NCI-H187 (cell line): ENCODE measurements at places on chromosomes 5 and 9.

DNA sequence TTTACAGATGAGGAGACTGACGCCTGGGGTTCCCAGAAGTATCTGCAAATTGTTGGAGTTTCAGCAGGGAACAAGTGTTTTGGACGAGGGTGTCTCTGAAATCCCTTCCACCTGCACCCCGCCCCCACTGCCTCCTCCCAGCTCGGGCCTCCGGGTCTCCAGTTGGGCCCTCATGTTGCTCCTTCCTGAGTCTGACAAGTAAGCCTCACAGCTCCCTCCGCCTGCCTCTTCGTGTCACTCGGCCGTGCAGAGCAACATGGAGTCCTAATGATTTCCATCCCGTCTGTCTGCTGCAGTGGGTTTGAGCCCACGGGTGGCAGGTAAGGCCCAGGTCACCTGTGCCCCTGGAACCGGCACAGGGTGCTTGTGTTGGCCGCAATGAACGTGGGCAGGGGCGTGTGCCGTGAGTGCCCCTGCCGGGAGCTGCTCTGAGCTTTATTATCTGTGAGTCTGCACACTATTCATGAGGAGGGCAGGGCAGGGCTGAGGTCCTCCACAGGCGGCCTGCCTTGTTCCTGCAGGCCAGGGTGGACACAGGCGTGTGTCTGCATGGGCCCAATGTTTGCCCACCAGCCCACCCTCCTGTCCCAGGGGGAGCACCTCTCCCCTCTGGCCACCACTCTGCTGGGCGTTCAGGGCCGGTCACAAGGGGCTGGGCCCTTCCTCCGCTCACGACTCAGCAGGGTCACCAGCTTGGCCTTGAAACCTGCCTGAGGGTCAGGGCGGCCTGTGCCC is 6.1 kb downstream of the DOK3 start:
- DNase-seq: no peak

- no peak for DNase-seq
Measured at GRCh38 chr9:88645172-88645878, 110.3 kb downstream of the NXNL2 start.

DNA sequence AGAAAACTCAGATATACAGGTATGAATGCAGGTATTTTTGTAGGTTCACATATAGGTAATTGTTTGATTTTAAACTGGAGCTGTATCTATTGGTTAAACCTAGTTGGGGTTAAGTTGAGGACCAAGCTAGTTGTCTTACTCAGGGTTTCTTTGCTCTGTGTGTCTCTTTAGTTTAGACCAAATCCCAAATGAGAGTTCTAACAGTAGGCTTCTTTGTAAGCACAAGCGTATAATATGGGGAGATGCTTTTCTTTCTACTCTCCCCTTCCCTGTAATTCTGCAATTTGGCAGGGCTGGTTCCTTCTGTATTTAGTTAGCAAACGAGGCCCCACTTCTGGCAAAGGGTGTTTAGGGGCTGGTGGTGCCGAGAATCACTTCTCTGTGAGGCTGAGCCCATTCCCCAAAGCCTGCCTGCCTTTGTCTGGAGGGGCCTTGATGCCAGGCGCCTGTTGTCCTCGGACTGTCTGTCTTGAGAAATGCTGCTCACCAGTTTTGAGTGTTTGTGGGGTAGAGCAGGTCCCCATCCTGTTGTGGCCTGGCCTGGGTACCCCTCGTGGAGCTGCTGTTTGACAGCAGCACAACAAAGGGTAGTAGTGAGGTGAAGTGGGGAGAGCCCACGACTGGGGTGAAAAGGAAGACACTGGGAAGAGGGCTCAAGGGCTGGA is 259.3 kb downstream of the FANCC start:
- no peak for DNase-seq

DNA sequence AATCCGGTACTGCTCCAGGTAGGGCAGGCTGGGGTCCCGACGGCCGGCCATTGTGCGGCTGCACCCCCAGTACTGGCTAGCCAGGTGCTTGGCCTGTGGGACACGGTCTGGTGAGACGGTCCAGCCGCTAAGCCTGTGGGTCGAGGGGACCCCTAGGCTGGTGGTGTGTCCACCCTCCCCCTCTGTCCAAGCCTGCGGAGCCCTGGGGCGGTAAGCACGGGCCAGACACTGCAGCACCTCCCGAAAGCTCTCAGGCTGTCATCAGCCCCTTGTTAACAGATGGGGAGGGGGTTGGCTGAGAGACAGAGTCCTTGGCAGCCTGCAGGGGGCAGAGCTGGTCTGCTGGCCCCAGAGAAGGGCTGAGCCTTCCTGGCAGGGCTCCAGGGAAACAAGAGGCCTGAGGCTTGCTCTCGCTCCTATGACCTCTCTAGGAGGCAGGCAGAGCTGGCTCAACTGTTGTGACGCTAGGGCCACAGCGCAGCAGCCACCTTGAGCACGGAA is 11.8 kb upstream of the MRNIP start:
- DNase-seq: no peak

DNA sequence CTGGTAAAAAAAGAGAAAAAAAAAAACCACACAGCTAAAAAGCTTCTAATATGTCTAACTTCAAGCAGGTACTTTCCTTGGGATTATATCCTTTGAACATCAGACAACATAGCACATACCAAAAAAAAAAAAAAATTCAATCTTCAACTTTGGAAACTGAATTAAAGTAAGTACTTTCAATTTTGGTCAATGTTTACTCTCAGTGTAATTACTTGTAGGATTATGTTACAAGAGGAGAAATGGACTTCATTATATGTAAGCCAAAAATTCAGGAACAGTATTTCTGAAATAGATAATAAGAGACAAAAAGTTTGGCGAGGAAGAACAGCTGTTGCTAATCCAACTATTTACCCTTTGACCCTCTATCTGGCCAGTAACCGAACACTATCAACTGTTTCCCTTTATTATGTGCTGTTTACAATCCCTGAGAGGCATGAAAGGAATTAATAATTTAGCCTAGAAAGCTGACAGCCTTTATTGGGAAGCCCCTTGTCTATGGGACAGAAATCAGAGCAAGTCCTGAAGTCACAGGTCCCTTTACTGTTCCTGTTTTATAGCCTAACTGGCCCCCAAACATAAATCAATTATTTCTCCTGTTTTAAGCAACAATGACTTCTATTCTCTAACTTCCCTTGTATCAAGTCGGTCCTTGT is 46.6 kb downstream of the NR6A1 start:
- DNase-seq: no peak

DNA sequence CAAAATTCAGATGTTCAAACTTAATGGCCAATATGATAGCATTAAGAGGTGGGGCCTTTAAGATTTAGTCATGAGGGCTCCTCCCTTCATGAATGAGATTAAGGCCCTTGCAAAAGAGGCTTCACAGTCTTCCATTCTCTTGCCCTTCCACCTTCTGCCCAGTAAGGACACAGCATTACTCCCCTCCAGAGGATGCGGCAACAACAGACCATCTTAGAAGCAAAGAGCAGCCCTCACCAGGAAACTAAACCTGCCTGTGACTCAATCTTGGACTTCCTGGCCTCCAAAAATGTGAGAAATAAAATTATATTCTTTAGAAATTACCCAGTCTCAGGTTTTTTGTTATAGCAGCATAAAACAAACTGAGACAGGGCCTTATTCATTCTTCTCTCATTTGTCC is 8.2 kb downstream of the AP3B1 start:
- no peak for DNase-seq

GRCh38 chr9:76866689-76867088 is 39.2 kb downstream of the PRUNE2 start:
- DNase-seq: no peak

DNA sequence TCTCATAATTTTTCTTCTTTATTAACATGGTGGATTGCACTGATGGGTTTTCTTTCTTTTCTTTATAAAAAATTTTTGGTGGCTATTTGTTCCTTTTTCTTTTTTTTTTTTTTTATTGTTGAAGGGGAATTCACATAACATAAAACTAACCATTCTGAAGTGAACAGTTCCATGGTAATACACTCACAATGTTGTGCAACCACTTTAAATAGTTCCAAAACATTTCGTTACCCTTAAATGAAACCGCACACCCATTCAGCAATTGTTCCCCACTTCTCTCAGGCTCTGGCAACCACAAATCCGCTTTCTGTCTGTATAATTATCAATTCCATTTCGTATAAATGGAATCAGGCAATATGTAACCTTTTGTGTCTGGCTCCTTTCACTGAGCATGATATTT is 11.7 kb upstream of the SETX start:
- DNase-seq: no peak

DNA sequence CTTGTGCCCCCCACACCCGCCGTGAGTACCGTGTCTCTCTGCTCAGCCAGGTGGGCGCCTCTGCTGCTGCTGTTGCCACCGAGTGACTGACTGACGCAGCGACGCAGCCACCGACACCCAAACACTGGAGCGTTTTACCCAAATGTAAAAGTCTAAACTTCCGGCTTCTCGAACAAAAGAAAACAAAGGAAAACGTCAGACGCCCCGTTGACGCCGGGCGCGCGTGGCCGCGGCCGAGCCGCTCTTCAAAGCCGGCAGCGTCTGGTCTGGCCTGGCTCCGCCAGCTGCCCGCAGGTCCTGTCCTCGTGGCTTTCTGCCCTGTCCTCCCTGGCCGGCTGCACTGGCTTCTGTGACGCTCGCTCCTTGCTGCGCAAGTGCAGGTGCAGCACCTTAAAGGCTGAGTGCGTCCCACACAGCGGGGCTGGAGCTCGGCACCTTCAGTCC is 41.4 kb upstream of the CLPTM1L start:
- no peak for DNase-seq

- no peak for DNase-seq
Measured at GRCh38 chr9:37971691-37972090, 67.8 kb upstream of the SLC25A51 start.

- DNase-seq: no peak
Measured at GRCh38 chr9:133320421-133320881, 15.5 kb downstream of the SURF6 start.

GRCh38 chr9:109604131-109604530 is 106.0 kb upstream of the PTPN3 start:
- no peak for DNase-seq

DNA sequence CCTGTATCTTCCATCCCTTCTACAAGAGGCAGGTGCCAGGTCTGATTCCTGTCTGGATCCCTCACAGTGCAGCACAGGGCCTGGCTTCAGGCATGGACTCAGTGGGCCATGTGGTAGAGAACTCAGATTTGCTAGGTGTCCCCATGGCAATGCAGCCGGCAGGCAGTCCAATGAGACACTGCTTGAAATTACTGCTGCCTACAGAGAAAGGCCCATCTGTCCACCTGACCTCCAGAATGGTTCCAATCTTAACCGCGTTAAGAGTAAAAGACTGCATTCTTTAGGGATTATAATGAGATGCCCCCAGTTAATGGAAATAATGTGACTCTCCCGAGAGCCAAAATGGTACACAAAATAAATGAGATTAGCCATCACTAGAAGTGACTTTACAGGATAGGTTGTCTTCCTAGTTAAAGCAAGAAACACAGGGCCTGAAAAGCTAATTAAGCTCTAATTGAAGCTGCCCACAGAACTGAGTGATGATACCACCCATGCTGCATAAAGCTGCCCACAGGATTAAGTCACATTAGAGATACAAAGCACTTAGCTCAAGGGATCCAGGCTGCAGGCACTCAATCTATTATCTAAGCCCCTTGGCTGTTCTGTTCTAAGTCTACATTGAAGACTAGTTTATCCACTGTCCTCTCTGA is 11.4 kb downstream of the FAM193B start:
- no peak for DNase-seq

GRCh38 chr9:37269221-37269620 is 148.8 kb downstream of the ZCCHC7 start:
- DNase-seq: no peak

DNA sequence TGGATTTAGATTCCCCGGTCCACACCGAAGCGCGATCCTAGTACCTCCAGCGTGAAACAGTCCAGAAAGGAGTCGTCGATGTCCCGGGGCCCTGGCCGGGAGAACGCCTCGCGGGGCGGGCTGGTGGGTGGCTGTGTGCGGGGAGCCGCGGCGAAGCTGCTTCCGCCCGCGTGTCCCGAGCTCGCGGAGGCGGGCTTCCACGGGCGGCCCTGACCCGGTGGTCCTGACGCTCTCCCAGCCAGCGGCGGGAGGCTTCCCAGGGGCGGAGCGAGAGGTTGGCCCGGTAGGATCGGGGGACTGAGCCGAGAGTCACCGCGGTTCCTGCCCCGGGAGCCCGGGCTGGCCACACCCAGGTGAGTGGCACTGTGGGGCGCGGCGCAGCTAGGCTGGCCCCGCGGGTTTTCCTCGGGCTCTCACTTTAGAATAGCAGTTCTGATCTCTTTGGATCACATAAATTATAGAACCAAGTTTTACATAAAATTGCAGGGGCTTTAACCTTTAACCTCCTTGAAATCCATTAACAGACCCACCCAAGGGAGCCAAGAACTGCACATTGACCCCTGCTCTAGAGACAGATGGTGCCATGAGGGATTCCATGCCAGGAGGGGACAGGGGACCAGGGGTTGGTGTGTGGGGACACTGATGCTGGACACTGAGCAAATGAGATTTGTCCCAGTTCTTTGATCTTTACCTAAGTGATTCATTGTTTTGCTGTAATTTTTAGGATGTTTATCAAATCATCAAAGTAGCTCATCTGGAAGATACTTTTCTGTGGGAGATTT is 29.2 kb upstream of the IL31RA start:
- DNase-seq: no peak
